Effector memory CD8-positive, alpha-beta T cell (primary cell): ENCODE measurements at places on chromosomes 2 and 18.

- no peak overlapping the region for H3K27ac ChIP-seq
- no peak overlapping the region for H3K4me3 ChIP-seq
- no peaks in the 10 kb centered on the region for H3K27me3 ChIP-seq
- H3K36me3 ChIP-seq, result peaks cover 59% of the 10 kb centered on the region
- H3K4me1 ChIP-seq, result no peaks in the 10 kb centered on the region
These were observed 41.3 kb downstream of the CCDC93 start for GRCh38 chr2:117972476-117973123.

DNA sequence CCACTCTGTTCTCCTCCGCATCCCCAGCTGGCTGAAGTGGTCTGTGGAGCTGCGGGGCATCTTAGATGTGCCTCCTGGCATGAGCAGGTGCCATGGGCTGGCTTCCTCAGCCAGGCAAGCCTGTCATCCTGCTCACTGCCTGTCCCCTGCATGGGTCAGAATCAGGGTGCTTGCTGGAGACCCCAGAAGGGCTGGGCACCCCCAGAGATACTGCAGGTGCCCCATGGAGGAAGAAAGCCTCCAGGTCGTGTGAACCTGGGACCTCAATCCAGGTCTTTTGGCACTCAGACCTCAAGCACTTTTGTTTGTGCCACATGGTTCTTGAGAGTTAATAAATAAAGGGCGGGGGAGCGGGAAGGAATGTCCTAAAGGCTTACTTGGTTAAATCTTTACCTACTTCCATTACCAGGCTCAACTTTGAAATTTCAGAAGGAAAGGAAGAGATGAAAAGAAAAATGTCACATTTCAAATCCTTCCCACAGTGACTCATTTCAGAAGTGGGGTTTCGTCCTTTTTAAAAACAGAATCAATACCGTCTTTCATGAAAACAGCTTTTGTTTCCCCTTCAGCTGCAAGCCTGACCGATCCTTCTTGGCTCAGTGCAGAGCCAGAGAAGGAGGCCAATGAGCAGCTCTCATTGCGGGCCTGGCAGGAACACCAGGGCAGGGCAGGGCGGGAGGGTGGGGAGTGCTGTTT lies 69.9 kb downstream of the RHOB start:
- no peaks in the 10 kb centered on the region for H3K4me1 ChIP-seq
- H3K27ac ChIP-seq, result no peak overlapping the region
- DNase-seq, result no peak
- H3K36me3 ChIP-seq, result no peaks in the 10 kb centered on the region
- H3K27me3 ChIP-seq, result peaks cover 41% of the 10 kb centered on the region

DNA sequence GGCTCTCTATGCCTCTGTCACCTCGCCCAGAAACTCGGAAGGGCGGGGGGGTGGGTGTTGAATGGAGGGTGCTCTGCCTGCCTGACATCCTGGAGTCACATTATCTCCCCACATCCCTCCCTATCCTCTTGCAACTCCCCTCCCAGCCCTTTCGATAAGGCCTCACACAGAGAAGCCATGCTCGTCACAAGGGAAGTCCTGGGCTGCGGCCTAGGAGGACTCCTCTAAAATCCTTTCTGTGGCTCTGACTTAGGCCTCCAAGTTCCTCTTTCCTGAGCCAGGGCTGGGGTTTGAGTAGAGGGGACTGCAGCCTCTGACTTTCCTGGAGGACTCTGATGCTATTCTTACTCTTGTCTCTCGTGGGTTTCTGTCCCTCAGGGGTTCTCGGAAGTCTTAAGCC lies 75.0 kb upstream of the PKDCC start:
- H3K4me1 ChIP-seq, result peaks cover 3% of the 10 kb centered on the region
- no peak overlapping the region for H3K27ac ChIP-seq
- H3K27me3 ChIP-seq, result peaks cover 6% of the 10 kb centered on the region
- no peak for DNase-seq
- no peaks in the 10 kb centered on the region for H3K36me3 ChIP-seq

DNA sequence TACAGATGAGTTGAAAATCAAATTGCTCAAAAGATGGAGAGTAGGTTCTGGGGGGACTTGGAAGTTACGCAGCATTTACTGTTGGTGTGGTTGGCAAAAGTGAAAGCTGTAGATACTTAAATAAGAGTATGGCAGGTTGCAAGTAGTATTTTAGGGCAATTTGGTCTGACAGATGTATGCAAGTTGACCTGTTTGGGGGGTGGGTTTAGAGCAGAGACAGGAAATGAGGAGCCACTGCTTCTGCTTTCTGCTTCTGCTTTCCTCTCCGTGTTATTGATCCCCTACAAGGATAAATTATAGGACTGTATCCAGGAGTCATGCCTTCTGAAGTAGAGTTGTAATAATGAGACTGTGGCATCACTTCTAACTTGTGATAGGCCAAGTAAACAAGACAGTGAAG lies 71.2 kb downstream of the EPAS1 start:
- H3K27ac ChIP-seq, result peak overlapping the region; percentile 52
- H3K4me3 ChIP-seq, result no peak overlapping the region
- peaks cover 22% of the 10 kb centered on the region for H3K4me1 ChIP-seq
- no peak for DNase-seq
- H3K27me3 ChIP-seq, result no peaks in the 10 kb centered on the region

- DNase-seq, result no peak
- no peak overlapping the region for H3K4me3 ChIP-seq
- H3K4me1 ChIP-seq, result peaks cover 3% of the 10 kb centered on the region
- H3K36me3 ChIP-seq, result peaks cover 3% of the 10 kb centered on the region
- H3K27ac ChIP-seq, result no peak overlapping the region
These were observed 16.0 kb downstream of the TMEM177 start for GRCh38 chr2:119694845-119695521.
